ENCODE measurements at places on chromosomes 3 and 15. TPM values are rescaled to one million over a fixed set of nuclear protein-coding genes. Genes with fewer than 3 reads are reported as not detected.

DNA sequence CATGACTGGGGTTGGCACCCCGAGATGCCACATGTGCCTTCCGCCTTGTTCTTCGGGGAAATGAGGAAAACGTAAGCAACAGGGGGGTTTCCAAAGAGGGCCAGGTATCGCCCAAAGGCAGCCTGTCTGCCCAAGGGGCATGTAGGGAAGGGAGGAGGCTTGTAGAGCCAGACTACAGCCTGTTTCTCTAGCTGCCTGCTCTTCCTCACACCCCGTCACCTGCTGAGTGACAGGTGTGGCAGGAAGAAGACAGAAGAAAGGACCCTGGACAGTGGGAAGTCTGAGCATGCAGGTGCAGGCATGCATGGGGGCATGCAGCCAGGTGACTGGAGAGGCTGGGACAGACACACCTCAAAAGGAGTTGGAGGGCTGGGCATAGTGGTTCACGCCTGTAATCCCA, 9.8 kb downstream of the PLA2G4E start:
- no peak for DNase-seq

The CAMP gene
- 5.9 TPM for total RNA-seq

GRCh38 chr15:27479296-27480140, 508.5 kb downstream of the GABRG3 start:
- DNase-seq, result no peak

DNA sequence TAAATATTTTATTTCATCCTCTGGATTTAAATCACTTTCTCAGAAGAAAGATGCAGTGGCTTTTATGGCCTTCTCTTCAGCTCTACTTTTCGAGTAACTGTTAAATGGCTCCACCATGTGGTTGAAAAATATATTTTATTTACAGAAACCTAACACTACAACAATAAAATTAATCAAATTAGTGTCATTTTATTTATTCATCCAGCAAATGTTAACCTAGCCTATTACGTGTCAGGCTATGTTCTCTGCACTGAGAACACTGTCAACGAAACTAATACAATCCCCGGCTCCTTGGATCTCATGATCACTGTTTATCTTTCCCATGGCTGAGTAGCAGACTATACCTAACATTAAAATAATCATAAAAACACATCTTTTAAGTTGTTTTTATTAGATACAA, 148.0 kb upstream of the OSTN start:
- DNase-seq, result no peak

- no peak for DNase-seq
Observed at GRCh38 chr3:108513961-108514360, 3.6 kb upstream of the MYH15 start.

The MESP2 gene
- total RNA-seq, result not detected

GRCh38 chr15:62047282-62047827, 12.9 kb downstream of the VPS13C start:
- no peak for DNase-seq

The CPEB1 gene
- total RNA-seq, result 0.46 TPM

DNA sequence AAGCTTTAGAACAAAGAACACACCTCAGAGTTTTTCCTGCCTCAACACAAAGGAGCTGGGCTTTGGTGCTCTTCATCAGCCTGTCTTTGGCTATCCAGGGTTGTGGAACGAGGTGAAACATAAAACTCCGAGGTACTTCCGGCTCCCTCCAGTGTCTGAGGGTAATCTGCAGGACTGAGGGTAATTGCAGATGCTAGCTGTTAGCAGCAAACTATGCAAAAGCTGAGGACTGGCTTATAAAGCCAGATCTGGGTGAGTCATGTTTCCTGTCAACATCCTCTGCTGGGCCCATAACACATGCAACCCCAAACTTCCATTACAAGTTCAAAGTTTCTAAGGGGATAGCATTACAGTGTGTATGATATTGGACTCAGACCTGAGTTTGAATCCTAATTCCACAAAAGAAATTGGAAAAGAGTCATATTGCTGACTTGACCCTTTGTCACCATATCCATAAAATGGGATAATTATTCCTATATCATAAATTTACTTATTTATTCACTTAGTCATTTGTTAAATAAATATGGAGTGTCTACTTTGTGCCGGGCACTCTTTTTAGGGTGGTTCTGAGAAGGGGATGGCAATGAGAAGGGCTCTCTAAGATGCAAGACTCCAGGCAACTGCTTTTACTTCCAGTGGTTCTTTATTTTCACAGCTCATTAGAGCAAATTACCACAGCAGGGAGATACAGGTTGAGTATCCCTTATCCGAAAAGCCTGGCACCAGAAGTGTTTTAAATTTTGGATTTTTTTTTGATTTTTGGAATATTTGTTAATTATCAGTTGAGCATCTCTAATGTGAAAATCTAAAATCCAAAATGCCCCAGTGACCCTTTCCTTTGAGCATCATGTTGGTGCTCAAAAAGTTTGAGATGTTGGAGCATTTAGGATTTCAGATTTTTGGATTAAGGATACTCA, 9.5 kb upstream of the TRIM69 start:
- no peak for DNase-seq

The ITIH3 gene
- 17.6 TPM for total RNA-seq

The SPESP1 gene
- total RNA-seq, result 2.0 TPM

DNA sequence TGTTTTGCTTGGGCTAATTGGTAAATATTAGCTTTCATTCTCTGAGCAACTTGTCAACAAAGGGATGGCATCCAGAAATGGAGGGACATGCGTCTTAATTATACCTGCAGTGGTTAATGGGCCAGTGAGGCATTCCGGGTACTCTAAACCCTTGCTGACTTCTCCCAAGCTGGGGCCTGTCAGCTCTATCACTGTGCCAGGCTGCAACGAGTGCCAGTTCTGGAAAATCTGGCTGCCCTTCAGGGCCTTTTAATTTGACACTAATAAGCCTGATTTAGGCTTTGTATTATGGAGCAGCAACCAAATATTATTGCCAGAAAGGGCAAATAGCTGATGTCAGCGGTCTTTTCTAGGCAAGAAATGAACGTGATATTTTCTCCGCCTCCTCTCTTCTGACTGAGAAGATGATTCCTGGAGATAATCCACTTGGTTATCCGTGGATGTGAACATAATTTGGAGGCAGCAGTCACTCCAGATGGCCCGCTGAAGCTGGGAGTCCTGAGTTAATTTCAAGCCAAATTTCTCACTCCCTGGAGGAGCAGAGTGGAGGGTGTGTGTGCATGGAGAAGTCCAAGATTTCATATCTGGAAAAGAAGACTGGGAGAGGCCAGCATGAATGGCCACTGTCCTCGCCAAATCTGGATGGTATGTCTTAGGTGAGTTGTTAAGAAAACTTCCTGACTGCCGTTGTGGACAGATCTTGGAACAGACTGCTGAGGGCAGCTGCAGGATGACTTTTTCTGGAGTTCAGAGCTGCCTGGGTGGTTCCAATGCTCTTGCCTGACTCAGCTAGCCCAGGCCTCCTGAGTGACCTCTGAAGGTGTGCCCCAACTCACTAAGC, 44.4 kb upstream of the PSMD6 start:
- no peak for DNase-seq

- peak; percentile 84 for DNase-seq
Observed at GRCh38 chr3:61564395-61565059, 3.2 kb downstream of the PTPRG start.

GRCh38 chr3:197428117-197428801, 127.5 kb downstream of the BDH1 start:
- no peak for DNase-seq

DNA sequence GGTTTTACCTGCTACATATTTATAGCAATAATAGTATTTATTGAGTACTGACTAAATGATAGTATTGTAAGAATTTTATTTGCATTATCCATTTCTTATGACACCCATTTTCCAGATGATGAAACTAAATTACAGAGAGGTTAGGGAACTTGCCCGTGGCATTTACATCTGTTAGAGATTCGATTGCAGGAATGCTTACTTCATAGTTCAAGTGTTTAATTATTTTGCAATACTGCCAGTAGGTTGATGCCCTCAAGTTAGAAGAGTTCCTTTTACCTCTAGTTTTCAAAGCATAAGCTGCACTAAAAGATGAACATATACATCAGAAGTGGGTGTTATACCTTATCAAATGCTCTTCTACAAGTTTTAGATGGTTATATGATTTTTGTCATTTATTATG, 362.8 kb upstream of the RGMA start:
- DNase-seq, result no peak
